ENCODE measurements at places on chromosomes 1 and 21.

GRCh38 chr1:43582162-43582566 is 51.5 kb downstream of the PTPRF start:
- DNase-seq = peak; percentile 77

GRCh38 chr1:156214024-156214748 is 1.4 kb downstream of the PMF1 start:
- no peak for DNase-seq

- no peak for DNase-seq
These were observed 46.5 kb downstream of the COQ8A start for GRCh38 chr1:226986496-226987178.

DNA sequence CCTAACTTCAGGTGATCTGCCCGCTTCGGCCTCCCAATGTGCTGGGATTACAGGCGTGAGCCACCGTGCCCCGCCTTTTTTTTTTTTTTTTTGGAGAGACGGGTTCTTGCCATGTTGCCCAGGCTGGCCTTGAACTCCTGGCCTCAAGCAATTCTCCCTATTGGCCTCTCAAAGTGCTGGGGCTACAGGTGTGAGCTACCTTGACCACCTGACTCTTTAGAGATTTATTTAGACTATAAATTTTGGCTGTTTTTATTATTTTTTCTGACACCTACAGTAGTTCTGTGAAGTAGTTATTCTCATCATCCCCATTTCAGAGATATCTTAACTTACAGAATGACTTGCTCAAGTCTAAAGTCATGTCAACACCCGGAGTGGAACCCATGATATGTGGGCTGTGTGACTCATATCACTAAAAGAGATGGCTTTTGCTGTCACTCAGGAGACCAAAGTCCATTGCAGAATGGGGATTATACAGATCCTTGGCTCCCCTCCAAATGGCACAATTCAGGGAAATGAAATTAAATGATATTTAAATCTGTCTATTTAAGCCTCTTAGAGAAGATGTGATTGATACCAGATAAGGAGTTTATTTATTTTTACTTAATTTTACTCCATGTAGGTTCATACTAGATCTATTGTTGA is 93.2 kb downstream of the CTH start:
- DNase-seq = peak; percentile 38

DNA sequence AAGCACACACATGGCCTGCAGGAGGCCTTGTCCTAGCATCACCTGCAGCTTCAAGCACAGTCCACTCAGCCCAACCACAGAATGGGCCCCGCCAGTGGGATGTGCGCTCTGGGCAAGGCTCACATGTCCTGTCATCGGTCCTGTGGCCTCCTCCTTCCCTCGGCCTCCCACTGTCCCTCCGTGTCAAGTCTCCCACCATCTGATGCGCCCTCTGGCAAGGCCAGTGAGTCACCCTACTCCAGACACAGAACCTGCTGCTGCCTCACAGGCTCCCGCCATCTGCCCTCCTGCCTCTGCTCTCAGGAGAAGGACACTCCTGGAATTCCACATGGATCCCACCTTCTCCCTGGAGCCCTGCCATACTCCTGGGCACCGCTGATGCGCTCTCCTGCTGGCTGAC is 14.2 kb downstream of the KCNAB2 start:
- DNase-seq = no peak

- DNase-seq = no peak
These were observed 179.3 kb downstream of the NCAM2 start for GRCh38 chr21:21177353-21177986.

- no peak for DNase-seq
These were observed 221.8 kb upstream of the JUN start for GRCh38 chr1:59005491-59006288.

DNA sequence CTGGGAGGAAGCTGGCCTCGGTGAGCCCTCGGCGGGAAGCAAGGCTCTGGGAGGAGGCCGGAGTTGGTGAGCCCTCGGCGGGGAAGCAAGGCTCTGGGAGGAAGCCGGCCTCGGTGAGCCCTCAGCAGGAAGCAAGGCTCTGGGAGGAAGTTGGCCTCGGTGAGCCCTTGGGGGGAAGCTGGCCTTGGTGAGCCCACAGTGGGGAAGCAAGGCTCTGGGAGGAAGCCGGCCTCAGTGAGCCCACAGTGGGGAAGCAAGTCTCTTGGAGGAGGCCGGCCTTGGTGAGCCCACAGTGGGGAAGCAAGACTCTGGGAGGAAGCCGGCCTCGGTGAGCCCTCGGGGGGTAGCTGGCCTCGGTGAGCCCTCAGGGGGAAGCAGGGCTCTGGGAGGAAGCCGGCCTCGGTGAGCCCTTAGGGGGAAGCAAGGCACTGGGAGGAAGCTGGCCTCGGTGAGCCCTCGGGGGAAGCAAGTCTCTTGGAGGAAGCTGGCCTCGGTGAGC is 36.0 kb downstream of the KRTAP10-1 start:
- no peak for DNase-seq

DNA sequence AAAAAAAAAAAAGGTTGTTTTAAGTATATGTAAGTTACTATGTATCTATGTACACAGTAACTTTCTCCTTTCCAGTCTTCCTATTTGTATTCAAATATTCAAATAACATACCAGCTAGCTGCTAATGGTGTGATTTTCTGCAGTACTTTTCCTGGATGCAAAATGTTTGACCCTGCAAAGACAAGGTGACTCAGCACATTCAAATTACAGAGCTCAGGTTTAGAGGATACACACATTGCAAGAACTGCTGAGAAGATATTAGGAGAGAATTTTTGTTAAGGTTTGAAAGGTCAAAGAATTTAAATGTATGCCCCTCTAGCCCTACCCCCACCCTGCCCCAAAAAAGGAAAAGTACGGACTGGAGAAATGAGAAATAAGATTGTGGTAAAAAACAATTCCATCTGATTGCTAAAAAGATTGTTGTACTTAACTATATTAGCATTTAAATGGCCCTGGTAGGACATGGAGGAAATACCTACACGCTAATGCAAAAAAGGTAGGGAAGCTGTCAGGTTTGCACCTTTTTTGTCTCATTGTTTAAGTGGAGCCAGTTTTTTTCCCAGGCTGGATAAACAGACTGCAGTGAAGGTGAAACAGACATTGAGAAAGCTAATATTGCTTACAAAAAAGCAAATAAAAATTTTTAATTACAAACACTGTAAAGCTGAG is 45.6 kb downstream of the ZNF281 start:
- DNase-seq = no peak

DNA sequence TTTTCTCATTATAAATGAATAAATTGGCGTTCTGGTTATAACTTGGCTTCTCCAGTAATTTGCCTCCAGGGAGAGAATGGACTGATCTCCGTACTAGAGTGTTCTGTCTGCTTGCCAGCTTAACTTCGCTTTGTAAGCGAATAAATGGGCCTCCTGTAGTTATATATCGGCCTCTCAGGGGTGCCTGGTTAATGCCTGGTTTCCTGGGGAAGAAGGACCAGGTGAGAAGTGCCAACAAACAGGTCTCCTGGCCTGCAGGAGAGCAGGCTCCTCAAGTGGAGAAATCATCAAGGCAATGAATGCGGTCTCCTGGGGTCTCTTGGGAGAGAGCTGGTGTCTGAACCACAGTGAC is 107.4 kb upstream of the SERBP1 start:
- no peak for DNase-seq

DNA sequence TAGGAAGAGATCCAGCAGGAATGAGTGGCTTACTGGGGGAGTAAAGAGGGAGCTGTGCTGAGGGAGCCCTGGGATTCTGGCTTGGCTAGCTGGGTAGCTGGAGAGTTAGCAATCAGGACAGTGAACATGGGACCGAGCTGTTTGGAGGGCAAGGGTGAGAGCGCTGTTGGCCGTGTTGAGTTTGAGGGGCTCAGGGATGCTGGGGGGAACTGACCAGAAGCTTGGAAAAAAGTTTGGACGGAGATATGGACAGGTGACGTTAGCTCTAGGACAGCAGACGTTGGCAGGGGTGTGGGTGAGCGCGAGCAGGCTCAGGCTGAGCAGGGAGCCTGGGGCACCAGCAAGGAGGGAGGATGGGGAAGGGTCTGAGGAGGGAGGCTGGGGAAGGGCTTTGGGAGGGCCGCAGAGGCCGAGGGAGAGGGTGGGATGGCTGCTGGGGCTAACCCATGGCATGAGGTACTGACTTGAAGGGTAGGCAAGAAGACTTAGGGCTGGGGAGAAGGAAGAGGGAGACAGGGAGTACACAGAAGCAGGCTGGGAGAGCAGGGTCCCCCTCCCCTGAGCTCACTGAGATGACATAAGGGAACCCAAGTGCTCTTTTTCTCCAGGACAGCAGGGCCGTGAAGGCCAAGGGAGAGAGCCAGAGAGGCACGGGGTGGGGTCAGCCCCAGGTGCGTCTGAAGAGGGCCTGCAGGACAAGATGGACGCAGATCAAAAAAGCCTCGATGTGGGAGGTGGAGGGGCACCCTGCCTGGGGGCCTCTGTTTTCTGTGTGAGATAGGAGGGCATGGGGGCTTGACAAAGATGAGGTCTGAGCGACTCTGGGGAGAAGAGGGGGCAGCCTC is 8.2 kb downstream of the SH2D2A start:
- DNase-seq = no peak

GRCh38 chr1:181061891-181062835 is 26.3 kb upstream of the IER5 start:
- DNase-seq = no peak

DNA sequence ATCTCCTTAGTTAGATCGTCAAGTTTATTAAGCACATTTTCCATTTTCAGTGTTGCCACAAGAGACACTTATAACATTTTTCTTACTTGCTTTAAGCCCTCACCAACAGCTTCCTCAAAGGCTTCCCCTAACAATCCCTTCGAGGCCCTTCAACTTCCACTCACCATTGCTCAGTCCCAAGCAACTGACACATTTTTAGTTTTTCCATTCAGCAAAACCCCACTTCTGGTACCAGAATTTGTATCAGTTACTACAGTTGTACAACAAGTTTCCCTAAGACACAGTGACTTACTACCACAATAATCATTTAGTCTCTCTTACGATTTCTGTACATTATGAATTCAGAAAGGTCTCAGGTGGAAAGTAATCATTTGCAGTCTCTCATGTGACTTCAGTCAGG is 276.8 kb upstream of the PKN2 start:
- no peak for DNase-seq

- DNase-seq = peak; percentile 69
These were observed 63.7 kb downstream of the MACF1 start for GRCh38 chr1:39268112-39268581.

GRCh38 chr1:37795340-37796125 is 1.9 kb downstream of the MANEAL start:
- DNase-seq = no peak

DNA sequence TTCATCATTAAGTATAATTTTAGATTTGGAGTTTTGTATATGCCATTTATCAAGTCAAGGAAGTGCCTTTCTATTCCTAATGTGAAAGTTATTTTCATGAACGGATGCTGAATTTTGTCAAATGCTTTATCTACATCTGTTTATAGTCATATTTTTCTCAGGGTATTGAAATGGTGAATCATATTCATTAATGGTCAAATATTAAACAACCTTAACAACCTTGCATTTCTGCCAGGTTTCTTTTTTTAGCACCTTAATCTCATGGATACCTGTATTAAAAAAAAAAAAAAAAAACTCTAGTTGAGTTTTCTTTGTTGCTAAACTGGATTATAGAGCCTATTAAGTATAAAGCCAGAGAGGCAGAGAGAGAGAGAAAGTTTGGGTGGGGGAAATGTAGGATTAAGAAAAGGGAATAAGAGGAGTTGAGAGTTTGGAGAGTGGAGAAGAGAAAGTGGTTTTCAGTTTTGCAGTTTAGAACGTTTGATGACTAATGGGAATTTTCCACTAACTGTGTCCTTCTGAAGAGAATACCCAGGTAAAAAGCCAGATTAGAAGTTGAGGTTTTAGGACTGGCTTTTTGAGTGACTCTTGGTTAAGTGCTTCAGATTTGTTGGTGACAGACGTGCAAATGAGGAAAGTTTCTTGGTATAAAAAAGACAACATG is 305.0 kb downstream of the HLX start:
- no peak for DNase-seq

DNA sequence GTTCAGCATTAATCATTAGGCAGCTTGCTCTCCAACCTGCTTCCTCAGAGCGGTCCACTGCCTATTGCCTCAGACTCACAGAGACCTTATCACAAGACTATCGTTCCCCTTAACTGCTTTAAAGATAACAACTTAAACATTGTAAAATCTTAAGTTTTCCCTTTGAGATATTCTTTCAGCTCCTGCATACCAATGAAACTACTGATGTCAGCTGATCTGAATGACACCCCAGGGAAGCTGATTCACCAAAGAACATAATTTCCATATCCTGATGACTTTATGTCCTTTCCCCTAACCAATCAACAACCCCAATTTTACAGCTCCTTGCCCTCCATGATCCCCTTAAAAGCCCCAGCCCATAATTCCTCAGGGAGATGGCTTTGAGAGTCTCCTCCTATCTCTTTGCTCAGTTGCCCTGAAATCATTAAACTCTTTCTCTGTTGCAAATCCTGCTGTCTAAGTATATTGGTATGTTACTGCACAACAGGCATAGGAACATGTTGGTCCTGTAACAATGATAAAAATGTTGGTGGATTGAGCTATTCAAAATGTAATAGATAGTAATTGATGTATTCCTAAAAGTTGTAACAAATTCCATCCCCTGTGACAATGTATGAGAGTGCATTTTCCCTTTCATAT is 621.4 kb upstream of the RGS18 start:
- no peak for DNase-seq

DNA sequence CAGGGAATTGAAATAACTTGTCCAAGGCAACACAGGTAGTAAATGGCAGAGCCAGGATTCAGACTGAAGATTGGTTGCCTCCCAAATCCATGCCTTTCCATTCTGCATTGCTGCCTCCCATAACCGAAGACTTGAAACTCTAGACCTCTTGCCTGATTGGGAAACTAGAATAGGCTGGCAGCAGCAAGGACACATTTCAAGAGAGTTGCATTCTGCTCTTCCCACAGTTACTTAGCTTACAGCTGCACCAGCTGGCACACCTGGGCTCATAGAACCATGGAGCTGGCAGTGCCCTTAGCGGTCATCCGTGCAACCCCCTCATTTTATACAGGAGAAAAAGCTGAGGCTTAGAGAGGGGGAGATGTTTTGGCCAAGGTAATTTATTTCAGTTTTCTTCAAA is 8.0 kb downstream of the TRNAU1AP start:
- no peak for DNase-seq

DNA sequence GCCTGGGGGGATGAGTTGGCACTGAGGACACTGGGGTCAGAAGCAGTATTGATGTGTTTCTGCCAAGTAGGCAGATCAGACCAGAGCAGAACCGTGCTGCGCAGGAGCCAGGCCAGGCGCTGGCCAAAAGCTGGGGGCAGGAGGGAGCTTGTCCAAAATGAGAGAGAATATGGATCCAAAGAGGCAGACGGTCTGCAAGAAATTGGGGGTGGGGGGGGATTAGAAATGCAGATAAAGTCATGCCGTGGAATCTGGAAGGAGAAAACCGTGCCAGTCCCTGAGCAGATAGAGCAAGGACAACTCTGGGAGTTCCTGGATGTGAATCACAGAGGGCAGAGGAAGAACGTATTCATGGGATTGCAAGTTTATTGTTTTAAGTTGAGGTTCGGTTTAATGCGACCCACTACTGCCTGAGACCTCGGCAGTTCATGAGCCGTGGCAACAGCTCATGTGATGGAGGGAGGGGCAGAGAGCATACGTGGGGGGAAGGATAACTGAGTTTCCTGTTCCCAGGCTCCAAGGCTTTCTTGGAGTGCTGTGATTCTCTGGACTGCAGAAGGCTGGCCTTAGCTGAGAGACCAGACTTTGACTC is 224.0 kb downstream of the FGGY start:
- DNase-seq = no peak

GRCh38 chr1:93061895-93062792 is 16.9 kb upstream of the MTF2 start:
- DNase-seq = no peak

- DNase-seq = no peak
These were observed 287.8 kb downstream of the RRAGC start for GRCh38 chr1:38571726-38572125.

- no peak for DNase-seq
These were observed 11.9 kb downstream of the PODN start for GRCh38 chr1:53073868-53074311.
